A673 (cell line): ENCODE measurements at places on chromosomes 3 and 15.

DNA sequence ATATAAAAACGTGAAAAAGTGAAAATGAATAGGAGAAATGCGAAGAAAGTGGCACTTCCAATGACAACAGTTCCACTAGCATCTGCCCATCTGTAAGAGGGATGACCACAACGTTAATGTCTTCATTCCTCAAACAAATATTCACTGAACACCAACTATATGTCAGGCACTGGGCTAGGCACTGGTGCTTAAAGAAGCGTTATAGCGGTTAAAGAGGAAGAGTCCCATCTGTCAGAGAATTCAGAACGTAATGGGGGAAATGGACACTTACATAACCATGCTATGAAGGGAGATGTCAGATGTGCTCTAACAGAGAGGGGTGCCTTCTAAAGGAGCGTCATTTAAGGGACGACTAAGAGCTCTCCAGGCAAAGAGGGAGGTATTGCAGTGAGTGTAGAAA is 8.2 kb downstream of the RUBCN start:
- DNase-seq, result no peak

DNA sequence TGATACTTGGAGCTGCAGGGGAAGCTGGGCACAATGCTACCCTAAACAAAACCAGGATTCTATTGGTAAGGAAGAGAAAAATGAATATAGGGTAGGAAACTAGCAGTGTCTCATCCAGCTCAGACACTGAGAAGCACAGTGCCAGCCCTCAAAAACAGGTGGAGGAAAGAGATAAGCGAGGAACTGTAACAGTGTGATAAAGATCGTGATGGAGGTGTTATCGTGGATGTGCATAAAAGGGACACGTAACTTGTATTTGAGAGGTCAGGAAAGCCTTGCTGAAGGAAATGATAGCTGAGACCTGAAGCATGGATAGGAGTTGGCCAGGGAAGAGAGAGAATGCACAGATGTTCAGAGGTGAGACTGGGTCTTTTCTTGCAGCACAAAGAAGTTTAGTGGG is 27.4 kb downstream of the MIX23 start:
- DNase-seq, result no peak

- DNase-seq, result no peak
Measured at GRCh38 chr15:66723826-66724731, 22.0 kb downstream of the SMAD6 start.

- DNase-seq, result no peak
Measured at GRCh38 chr15:25093455-25094029, 138.8 kb downstream of the SNRPN start.

DNA sequence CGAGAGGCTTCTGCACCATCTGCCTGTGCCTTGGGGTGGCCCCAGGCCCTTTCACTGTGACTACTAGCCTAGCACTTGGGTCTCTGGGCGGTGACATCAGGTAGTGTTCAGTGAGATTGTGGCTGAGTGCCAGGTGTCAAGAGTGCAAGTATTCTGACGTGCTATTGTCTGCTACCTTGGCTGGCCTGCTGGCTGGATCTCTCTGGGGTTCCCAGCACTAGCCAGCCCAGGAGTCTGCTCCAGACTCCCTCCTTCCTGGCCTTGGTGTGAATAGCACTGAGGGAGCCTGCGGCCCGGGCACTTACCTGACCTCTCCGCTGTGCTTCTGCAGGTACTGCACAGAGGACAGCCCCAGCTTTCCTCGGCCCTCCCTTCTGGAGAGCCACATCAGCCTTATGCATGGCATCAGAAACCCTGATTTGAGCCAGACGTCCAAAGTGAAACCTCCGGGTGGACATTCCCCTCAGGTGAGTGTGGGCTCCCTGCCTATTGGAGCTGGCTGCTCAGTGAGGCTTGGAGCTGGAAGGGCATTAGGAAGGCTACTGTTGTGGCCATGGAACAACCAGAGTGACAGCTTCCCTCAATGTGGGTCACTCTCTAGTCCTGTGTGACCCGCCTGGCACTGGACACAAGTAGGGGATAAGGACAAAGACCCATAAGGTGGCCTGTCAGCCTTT is 17.5 kb upstream of the ALPK3 start:
- no peak for DNase-seq

DNA sequence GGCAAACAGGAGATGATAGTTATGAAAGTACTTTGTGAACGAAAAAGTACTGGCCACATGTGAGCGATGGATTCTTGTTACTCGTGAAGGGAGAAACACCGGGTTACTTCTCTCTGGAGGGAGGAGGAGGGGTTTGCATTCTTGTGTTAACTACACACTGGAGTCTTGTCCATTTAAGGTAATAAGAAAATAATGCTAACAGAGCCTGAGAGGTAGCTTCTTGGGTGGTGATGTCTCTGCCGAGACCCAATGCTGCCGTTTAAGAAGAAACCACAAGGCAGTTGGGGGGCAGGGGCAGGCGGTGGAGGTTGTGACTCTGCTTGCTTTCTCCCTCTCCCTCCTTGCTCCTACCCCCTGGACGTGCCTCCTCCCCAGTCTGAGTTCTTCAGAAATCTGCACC is 100.9 kb upstream of the ROPN1 start:
- DNase-seq, result no peak

GRCh38 chr3:7709376-7710082 is 792.1 kb upstream of the LMCD1 start:
- no peak for DNase-seq

GRCh38 chr3:14718539-14718938 is 43.6 kb downstream of the C3orf20 start:
- no peak for DNase-seq

- no peak for DNase-seq
Measured at GRCh38 chr3:1117843-1118473, 25.1 kb downstream of the CNTN6 start.

DNA sequence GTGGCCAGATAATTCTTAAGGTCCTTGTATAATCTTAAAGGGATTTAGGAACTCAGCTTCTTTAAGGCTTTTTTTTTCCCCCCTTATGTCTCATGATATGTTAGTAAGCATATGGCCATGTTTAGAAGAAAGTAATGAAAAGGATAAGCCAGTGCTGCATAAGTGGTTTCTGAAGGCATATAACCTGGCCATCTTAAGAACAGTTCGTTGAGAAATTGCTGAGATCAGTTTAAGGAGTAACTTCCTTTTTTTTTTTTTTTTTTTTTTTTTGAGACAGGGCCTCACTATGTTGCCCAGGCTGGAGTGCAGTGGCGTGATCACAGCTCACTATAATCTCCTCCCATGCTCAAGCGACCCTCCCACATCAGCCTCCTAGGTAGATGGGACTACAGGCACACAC is 51.7 kb downstream of the UBE2E2 start:
- no peak for DNase-seq

DNA sequence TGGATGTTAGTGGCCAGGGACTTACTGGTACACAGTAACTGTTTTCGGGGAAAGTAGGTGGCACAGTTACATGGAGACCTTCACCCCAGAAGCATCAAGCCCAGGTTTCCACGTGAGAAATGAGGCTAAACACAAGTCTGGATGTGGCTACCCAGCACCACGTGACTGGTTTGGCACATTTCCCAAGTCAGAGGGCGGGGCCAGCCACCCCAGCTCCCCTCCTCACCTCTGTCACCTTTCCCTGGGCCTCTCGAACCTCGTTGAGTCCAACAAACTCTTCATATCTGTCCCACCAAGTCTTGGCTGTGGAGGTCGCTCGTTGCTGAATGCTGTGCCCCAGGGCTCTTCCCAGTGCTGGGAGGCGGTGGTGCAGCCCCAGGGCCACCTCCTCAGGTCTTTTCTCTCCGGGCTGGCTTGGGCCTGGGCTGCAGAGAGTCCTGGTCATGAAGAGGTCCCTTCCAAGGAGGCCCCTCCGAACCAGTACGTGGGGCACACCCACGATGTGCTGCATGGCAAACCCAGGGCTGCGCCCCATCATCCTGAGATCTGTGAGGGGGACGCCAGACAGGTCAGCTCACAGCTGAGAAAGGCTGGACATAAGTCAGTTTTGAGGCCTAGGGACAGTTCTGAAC is 4.8 kb upstream of the PLXNB1 start:
- DNase-seq, result no peak

DNA sequence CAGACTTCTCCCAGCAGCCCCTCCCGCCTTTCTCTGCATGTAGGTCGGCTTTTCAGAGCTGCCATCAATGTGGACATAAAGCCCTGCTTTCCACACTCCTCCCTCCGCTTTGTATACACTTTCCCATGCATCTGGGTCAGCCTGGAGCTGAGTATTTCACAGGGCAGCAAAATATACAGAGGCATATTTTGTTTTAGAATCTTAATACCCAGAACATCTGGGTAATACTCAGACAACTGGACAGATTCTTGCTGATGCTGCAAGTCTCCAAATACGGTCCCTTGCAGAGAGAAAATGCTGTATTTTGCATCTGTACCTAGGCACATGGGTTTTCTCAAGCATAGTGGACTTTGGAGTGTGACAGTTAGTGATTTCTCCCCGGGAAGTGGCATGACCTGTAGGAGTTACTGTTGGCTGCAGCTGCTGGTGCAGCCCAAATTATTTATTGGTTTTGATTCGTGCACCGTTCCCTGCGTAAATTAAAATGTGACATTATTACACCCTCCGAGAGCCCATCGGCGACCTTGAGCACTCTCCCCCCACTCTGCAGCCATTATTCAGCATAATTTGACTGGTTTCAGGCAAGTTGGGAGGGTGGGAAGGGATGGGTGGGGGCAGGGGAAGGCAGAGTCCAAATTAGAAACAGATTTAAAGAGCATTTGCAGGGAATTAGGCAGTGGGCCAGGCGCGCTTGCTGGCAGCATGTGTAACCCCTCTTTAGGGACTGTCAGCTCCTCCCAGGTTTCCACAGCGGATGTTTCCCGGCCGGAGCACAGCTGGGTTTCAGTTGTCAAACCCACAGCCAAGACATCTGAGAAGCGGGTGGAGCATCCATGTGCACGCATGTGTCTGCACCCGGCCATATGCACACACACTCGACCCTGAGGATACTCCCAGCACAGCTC is 100.8 kb downstream of the CPN2 start:
- peak; percentile 96 for DNase-seq

GRCh38 chr3:2765002-2765579 is 345.1 kb downstream of the IL5RA start:
- peak; percentile 29 for DNase-seq

DNA sequence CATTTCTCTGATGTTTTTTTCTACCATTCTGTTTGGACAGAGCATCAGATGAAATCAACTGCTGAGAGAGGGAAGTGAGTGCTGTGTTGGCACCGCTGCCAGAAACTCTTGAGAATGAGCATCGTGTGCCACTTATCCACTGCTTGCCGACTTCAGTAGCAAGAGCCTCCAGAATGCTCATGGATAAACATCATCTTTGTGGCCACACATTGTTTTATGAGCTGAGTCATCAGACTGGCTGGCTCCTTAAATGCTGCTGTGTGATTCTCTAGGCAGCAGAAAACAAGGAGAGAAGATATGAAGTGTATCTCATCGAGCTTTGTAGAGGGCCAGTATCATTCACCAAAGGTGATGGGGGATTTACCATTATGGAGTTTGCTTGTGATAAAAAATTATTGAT is 3.4 kb upstream of the DOCK3 start:
- peak; percentile 82 for DNase-seq

DNA sequence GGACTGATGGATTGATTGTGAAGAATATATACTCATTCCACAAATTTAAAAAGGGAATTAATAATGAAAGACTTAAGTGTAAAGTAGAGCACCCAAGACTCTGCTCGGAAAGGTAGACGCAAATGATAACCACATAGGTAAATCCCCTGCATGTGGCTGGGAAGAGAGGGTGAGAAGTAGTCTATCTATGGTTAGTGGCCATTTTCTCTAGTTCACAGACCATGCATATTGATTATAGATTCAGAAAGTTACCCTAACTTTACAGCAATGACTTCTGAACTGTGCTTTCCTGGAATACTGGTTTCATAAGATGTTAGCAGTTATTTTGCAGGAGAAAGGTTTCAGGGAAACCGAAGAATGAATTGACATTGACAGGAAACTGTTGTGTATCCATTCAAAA is 51.7 kb downstream of the CASR start:
- no peak for DNase-seq

- DNase-seq, result no peak
Measured at GRCh38 chr3:193372783-193373182, 5.8 kb downstream of the ATP13A5 start.

- DNase-seq, result peak; percentile 58
Measured at GRCh38 chr3:129665024-129665768, 58.7 kb upstream of the PLXND1 start.

GRCh38 chr15:48765022-48765421 is 45.8 kb downstream of the CEP152 start:
- no peak for DNase-seq

GRCh38 chr3:16386561-16386960 is 121.5 kb downstream of the OXNAD1 start:
- DNase-seq, result no peak

- DNase-seq, result no peak
Measured at GRCh38 chr3:13580256-13581023, 31.5 kb downstream of the FBLN2 start.

GRCh38 chr3:156218353-156218744 is 98.0 kb downstream of the KCNAB1 start:
- no peak for DNase-seq

DNA sequence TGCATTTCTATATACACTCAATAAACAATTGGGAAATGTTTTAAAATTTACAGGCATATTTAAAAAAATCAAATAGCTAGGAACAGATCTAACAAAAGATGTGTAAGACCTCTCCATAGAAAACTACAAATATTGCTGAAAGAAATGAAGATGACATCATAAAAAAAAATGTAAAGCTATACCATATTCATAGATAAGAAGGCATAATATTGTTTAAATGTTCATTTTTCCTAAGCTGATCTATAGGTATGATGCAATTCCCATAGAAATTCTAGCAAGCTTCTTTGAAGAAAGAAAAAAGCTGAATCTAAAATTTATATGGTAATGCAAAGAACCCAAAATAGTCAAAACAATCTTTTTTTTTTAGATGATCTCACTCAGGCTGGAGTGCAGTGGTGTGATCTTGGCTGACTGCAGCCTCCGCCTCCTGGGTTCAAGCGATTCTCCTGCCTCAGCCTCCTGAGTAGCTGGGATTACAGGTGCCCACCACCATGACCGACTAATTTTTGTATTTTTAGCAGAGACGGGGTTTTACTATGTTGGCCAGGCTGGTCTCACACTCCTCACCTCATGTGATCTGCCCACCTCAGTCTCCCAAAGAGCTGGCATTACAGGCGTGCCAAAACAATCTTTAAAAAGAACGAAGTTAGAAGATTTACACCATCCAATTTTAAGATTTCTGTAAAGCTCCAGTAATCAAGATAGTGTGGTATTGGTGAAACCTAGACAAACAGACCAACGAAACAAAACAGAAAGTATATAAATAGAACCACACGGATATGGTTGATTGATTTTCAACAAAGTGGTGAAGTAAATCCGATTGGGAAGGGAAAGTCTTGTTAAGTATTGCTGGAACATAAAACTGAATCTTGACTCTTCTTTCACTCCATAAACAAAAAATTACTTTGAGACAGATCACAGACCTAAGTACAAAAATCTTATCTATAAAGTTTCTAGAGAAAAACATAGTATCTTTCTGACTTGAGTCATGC is 6.3 kb upstream of the BHLHE40 start:
- no peak for DNase-seq

- DNase-seq, result no peak
Measured at GRCh38 chr3:123163141-123163540, 38.6 kb upstream of the SEC22A start.

DNA sequence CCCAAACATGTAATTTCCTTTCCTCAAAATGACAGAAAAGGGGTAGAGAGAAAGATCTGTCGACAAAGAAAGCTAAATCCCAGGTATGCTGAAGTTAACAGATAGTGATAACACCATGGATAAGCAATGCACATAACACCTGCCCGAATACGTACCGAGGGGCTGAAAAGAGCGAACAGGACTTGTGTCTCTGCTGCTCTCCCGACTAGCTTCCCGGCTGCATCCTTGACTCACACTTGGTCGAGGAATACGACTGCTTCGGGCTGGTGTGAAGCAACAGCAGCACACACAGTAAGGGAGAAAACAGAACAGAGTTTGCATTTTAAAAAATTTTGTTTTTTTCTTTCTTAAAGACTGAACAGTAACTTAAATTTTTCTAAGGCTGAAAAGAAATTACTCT is 136.4 kb downstream of the CLASP2 start:
- no peak for DNase-seq
